Esophagus mucosa (tissue), 1 donor: ENCODE measurements at places on chromosomes 11 and 22.

GRCh38 chr11:66289548-66290329 lies 796 bp upstream of the YIF1A start:
- ATAC-seq, result peak; percentile 23

DNA sequence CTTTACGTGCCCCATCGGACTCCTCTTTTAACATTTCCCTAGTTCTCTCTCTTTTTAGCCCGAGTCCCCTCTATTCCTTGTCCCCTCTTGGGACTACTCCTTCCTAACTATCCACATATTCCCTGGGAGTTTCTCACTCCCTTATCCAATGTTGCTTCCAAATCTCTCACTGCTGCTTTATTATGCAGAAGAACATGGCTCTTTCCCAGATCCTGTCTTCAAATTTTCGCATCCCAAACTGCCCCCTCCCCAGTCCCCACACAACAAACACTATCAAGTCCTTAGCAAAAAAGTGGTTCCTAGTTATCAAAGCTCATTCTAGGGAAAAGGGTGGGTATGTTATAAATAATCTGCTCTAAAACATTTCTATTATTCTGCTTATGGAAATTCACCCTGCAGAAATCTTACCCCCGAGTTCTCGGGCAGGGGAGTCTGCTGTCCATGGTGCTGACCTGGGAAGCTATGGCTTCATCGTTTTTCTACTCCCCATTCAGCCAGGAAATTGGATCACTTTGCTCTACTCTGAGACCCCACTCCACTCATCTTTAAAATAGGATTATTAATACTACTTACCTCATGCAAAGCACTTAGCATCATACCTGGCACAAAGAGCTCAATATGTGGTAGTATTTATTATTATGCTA lies 393.5 kb downstream of the BUD13 start:
- no peak for ATAC-seq

GRCh38 chr11:75490221-75491181 lies 35.2 kb downstream of the GDPD5 start:
- ATAC-seq, result no peak

GRCh38 chr11:103987629-103988594 lies 48.5 kb upstream of the DDI1 start:
- ATAC-seq, result no peak

DNA sequence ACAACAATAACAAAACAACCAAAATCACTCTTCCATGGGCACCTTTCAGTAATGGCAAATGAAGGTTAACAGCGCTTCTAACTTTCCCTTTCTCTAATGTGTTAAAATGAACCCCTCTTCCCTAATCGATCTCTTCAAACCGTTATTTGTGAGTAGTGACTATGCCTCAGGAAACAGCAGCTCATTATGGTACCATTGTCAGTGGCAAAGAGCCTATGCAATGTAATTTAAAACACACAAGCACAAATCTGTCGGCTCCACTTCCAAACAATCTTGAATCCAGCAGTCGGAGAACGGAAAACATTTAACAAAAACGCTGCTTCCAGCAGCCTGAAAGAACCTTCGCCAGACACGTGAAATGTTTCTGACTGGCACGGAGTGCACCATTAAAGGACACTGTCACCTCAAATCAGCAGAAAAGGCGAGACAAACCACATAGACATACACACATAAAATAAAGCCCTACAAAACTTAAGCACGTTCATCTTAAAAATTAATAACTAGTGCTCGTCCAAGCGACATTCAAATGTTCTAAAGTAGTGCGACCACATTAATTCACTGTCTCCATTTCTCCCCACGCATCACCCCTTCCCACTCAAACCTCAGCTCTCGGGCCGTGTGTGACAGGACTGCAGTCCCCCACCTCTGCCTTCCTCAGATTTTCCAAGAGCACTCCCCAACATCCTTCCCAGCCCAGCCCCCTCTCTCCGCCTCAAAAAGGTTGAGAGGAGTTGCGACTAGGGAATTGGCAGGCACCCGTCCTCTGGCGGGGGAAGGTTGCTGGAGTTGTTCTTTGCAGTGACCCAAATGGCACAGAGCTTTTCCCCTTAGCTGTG lies 748 bp downstream of the RAB30 start:
- ATAC-seq, result peak; percentile 0

- no peak for ATAC-seq
These were observed 13.2 kb upstream of the ADA2 start for GRCh38 chr22:17232406-17232805.

GRCh38 chr11:64150481-64151239 lies 15.3 kb downstream of the MACROD1 start:
- no peak for ATAC-seq

DNA sequence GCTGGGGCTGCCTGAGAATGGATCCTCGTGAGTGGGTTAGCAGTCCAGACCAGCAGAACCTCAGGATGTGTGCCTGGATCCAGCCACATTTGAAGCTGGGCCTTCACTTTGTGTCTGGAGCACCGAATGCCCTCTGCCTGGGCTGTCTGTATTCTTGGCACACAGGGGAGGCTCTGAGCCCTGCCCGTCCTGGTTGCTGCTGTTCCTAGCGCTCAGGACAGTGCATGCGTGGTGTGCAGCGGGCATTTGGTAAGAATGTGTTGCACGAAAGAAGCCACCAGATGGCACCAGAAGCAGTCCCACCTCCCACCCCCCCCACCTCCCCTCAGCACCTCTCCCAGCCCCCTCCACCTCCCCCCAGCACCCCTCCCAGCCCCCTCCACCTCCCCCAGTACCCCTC lies 4.1 kb upstream of the MAPK11 start:
- ATAC-seq, result no peak

- ATAC-seq, result no peak
These were observed at the start of gene ENTHD1 for GRCh38 chr22:39893526-39893925. TSS of gene ENTHD1 (minus strand) at chr22:39893760. CDS start at chr22:39887748, 6,012 bp downstream.

- ATAC-seq, result peak; percentile 42
These were observed 5.3 kb downstream of the KCNE3 start for GRCh38 chr11:74462009-74462408.

- ATAC-seq, result no peak
These were observed 527.0 kb downstream of the TBC1D22A start for GRCh38 chr22:47289336-47289985.

DNA sequence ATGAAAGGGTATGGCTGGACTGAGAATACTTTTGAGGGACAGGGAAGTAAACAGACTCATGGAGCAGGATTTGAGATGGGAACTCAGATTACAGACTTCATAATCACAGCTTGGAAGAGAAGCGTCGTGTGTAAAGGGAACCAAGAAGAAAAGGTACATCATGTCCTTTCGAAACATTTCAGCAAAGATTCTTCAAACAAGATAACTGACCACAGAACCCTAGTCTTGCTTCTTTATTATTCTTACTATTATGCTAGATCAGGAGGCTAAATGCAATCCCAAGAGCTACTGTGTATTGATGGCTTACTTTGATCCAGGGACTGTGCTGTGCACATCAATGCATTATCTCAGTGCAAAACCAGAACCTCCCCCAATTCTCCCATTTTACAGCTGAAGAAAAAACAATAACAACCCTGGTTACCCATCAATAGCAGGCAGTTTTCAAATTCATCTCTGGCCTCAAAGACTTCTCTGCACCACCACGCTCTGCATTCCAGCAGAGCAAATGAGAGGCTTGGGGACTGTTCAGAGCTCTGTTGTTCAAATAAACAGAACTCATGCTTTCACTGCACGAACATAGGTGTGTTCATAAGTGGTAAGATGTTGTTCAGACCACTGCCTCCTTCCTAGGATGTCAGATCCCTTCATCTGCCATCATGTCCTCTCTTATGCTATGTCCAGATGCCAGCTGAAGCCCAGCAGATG lies 104.8 kb upstream of the NAV2 start:
- no peak for ATAC-seq

DNA sequence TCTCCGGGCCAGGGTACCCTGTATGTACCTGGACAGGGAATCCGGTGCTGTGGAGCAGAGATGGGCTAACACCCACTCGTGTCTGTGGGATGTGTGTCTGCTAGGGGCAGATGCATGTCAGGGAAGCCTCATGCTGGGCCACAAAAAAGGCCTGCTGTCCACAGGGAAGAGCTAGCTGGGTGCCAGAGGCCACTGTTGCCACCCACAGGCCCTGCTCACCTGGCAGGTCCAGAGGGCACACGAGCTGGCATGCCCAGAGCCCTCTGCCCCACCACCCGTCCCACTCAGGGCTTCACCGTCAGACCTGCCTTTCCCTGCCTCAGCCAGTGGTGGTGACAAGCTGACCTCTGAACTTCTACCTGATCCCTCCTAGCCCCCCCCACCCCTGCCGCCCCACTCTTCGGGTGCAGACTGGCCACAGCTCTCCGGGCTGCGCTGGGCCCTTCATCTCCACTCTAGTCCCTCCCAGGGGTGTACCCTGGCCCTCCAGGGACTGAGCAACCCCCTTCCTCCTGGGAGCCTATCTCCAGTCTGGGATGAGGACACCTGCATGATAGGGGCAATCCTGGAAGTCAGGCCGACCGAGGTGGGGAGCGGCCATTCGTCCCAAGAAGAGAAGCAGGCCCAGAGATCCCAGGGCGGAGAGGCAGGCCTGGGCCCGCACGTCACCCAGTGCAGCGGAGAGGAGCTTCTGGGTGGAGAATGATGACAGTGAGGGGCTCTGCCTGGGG lies 1.4 kb downstream of the SLC25A22 start:
- ATAC-seq, result peak; percentile 1

DNA sequence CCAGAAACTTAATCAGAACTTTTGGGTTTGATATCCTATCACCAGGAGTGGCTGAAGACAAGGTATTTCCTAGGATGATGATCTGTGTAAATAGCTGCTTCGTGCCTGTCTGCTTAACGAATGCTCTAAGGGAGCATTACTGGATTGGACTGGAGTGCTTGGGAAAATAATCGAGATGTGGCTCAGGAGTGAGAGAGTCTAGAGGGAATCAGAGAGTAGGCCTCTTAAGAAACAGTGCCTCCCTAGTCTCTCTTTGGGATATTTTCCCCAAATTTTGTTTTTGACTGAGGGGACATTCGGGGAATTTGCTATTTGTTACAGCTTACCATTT lies 2.5 kb downstream of the MAML2 start:
- no peak for ATAC-seq

- ATAC-seq, result no peak
These were observed 46.7 kb upstream of the PARVG start for GRCh38 chr22:44133901-44134571.

GRCh38 chr11:81995889-81996288 lies 737.8 kb downstream of the FAM181B start:
- ATAC-seq, result no peak

DNA sequence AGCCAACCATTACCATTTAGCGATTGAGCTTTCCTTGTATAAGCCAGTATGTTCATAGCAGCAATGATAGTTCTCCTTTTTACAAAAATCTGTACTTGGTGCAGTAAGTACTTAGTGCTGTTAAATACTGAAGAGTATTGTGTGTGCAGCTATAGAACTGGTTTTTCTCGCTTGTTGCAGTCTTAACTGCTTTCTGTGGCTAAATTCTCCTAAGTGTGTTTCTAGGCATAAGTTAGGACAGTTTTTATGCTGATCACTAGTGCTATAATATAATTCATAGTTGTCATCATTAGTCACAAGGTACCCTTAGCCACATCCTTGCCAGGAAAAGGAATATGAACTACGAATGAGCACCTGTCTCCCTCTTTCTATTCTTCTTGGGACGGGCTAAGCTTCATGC lies 107.7 kb downstream of the GRAMD1B start:
- peak; percentile 93 for ATAC-seq
